NCI-H1417 (cell line): ENCODE measurements at places on chromosomes 13 and 19.
A peak's percentile ranks its signal among the peaks of the same experiment; 100 is the strongest.

DNA sequence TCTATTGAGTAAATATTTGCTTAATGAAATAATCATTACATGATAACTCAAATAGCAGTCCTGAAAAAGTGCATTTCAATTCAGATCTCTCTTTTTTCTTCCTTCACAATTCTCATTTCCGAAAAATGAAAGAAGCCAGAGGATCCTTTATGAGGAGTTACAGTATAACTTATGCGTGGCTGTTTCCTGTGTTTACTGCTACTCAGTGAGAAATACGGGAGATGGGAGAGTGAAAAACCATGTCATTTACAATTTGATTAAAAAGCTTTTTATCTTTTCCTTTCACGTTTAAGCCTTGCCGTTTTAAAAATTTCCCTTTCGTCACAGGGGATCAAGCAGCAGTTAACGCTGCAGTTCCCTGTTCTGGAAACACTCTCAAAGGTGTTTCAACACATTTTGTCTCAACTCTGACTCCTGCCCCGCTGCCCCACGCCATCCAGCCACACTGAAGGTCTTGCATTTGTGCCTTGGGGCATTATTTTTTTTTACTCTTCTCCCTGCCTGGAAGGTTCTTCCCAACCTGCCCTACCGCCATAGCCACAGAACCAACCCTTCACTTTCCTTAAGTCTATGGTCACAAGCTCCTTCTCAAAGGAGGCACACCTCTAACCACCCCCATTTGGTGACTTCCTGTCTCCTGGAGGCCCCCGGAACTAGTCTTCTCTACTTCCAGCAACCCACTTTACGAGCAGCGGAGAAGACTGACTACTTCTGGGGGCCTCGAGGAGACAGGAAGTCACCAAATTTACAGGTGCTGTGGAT is 17.0 kb downstream of the KL start:
- no peak for DNase-seq

- no peak for DNase-seq
Measured at GRCh38 chr19:37778613-37779126, 716 bp downstream of the ZNF573 start.

- no peak for DNase-seq
Measured at GRCh38 chr19:40625406-40626120, 24.4 kb downstream of the LTBP4 start.

DNA sequence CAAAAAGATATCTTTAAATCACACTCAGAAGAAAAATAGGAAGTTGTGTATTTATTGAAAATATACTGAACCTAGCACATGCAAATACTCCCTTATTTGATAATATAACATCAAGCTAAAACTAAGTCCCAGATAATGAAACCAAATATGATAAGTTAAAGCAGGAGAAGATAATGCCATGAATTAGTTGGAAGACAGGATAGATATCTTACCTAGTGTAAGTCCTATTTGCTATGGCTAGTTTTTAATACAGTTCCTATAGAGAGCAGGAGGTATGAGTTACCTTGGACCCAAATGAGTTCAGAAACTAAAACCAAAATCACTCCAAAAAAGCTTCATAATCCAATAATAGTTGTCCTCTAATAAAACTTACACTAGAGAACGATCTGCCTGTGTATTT is 1407.1 kb upstream of the MIR17HG start:
- DNase-seq = no peak

DNA sequence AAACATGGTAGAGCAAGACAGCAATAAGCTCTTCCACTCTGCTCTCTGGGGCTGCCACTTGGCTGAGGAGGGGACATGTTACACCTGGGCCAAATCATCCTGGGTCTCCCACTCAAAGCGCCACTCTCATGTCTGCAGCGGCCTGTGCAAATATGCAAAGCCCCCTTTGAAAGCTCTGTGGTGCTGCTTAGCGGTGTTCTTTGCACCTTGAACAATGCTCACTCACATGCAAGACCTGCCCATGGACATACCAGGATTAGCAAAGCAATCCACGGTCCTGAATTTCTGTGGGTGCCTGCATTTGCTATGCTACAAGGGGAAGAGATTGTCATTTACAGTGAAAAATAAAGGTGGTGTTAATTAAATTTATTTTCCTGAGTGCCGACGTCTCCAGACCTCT is 48.6 kb downstream of the MRPL57 start:
- DNase-seq = peak; percentile 1

DNA sequence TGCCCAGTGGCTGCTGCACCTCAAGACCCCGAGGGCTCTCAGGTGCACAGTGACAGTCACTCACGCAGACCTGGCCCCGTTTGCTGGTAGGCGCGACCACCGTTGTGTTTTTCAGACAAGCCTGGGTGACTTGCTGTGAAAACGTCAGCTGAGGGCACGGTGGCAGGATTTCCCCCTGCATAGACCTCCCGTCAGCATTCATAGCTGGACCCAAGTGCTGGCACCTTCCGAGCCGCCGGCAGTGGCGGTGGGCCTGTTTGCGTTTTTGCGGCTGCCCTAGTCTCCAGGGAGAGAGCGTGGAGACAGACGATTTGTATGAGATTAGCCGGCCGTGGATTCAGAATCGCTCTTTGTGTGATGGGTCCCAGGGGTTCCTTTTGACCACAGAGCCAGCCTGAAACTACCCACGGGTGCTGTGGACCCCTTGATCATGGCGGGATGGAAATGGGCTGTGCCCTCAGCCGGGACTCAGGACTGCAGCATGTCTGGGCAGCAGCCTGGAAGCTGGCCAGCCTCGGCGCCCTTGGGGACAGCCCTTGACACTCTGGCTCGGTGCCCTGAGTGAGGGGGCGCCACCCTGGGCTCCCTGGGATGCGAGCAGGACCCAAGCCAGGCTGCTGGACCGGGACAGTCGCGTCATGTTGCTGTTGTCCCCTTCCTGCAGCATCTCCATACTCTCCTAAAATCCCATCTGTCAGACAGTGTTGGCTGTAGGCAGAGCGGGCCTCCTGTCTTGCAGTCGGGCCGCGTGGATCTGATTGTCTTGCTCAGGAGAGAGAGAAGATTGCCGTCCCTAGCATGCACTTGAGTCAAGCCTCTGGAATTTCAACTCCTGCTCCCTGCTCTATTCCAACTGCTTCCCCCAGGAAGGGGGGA is 8.6 kb downstream of the KDM4B start:
- DNase-seq = peak; percentile 24

DNA sequence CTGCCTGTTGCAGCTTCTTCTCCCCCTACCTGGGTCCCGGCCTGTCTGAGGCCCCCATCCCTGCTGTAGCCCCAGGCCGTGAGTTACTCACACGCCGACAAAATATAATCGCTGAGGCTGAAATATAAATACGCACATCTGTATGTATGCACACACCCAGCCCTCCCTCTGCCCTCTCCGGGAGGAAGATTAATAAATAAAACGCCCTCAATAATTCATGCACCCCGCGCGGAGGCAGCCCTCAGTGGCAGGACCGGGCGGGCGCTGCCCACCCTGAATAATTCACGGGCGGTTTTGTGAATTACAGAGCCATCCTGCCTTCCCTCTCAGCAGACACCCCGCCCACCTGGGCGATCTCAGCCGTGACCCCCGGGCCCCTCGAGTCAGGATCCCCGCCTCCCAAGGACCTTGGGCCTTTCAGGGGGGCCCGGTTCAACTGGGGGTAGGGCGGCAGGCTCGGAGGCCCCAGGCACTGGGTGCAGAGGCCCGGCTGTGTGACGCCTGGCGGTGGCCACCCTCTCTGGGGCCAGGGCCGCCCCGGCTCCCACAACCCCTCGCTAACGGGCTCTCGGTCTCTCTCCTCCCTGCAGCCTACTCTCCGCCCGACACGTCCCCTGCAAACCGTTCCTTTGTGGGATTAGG is 24.2 kb downstream of the SMIM24 start:
- no peak for DNase-seq

GRCh38 chr13:83730674-83731073 is 151.6 kb downstream of the SLITRK1 start:
- DNase-seq = no peak

DNA sequence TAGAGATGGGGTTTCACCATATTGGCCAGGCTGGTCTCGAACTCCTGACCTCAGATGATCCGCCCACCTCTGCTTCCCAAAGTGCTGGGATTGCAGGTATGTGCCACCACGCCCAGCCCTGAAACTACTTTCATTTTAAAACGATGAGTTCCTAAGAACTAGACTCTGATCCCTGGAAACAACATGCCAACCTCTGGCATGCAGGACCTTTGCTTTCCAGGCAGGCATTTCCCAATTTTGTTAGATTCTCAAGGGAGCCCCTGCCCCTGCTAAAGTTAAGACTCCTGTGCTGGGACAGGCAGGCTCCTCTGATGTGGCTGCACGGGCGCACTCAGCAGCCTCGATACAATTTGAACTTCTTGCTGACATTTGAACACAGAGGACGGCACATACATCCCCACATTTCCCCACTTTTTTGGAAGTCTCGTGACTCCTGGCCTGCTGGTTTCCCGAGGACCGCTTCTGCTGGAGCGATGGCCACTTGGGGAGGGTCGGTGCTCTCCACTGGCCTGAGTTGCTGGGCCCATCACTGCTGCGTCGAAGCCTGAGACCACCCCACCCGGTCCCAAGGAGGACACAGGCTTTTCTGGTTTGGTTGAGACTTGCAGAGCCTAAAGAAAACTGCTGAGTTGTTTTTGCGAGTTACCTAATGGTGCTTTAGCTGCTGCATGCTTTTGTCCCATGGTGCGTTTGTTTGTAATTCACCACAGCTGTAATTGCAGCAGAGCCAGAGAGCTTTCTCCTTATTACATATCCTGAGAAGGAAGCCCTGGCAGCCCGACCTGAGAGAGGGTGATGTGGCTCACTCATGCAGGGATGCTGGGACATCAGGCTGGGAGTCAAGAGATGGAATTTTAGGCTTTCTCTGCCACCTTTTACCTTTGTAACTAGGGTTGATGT is 8.2 kb downstream of the ATP11A start:
- DNase-seq = no peak

- no peak for DNase-seq
Measured at GRCh38 chr19:35754370-35755130, 2.3 kb downstream of the HSPB6 start.
